Brain microvascular endothelial cell (primary cell): ENCODE measurements at places on chromosomes 4 and X.

GRCh38 chrX:132165651-132166050, 37.8 kb upstream of the FRMD7 start:
- no peak for DNase-seq

- DNase-seq: no peak
Observed at GRCh38 chr4:152462047-152462446, 73.8 kb downstream of the FBXW7 start.

- no peak for DNase-seq
Observed at GRCh38 chr4:18480928-18481327, 459.4 kb upstream of the LCORL start.

DNA sequence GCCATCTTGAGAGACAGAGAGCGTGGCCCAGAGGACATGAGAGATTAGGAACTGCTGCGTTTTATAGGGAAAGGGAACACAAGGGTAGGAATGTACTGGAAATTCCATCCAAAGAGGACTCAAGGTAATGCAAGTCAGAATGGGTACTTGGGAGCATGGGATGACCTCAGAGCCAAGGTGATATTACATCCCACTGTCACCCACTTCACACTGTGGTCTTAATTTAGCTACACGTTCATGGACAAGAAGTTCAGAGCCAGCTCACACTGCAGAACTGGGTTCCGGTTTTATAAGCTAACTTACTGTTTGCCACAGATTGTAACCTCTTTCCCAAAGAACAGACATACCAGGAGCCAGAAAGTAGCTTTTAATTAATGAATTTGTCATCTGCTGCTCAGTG, 244.7 kb downstream of the CBR4 start:
- no peak for DNase-seq
